ENCODE measurements at places on chromosomes 1 and 21.

- DNase-seq = no peak
Observed at GRCh38 chr1:31072304-31072746, 6.8 kb upstream of the PUM1 start.

GRCh38 chr21:42523941-42524340 lies 10.3 kb downstream of the SLC37A1 start:
- DNase-seq = no peak

GRCh38 chr1:234602334-234603220 lies 7.4 kb downstream of the IRF2BP2 start:
- no peak for DNase-seq

DNA sequence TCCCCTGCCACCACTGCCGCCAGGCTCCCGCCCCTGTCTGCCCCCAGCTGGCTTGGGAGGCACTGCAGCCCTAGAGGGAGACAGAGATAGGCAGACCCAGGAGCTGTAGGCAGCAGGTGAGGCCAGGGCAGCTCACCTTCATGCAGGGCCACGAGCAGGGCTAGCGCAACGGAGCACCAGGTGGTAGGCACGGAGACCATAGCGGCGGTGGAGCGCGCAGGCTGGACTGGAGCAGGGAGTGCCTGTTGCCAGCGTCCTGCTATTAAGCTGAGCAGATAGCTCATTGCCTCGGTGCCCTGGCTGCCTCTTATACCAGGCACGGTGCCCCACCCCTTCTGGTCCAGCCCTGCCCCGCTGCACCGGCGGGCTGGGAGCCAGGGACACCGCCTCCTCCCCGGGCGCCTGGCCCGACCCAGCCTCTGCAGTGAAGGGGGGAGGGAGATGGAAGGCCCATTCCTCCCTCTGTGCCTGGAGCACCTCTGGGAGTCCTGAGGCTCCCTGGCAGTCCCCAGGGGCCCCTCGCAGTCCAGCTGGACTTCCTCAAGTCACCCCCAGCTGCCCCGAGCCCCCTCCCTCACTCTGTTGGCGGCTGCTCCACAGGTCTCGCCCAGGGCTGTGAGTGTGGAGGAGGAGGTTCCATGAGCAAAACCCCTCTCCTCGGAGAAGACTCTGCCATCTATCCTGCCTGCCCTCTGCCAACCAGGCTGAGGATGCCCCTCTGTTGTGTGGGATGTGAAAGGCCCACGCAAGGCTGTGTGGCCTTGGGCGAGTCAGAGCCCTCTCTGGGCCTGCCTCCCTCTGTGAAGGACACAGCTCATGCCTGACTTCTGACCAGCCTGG lies at the start of gene EDN2:
Gene EDN2, minus strand, starts transcription at position 282 of the 840 bp plus-strand sequence. Its CDS starts 82 bp downstream, at position 200.
- no peak for DNase-seq

DNA sequence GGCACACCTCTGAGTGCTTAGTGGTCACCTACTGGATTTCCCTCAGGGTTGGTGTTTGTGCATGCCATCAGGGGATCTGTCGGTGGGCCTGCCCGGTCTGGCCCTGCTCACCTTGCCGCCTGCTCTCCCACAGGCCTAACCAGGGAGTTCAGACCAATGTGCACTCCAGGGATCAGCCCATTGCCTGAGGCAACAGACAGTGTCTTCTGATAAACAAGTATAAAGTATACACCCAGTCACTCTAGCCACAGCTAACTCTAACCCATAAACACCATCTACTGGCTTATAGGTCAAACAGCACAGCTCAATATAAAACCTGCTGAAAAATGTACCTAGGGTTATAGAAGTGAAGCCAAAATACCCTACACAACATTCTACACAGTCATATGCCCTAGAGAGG lies 1300.0 kb downstream of the PLA2G4A start:
- no peak for DNase-seq

DNA sequence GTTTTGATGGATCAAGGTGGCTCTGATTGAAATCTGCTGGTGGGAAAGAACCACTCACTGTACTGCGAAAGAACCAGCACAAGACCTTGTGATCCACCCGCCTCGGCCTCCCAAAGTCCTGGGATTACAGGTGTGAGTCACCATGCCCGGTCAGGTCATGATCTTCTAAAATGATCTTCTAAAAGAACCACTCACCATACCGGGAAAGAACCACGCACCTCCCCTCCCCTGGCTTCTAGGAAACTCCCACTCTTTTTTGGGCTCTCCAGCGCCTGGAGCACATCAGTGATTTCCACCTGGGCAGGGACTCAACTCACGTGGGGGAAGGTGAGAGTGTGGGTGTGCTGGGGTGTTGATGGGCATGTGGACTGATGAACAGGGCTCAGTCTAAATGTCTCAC lies 7.9 kb upstream of the RAB7B start:
- DNase-seq = no peak

- no peak for DNase-seq
Observed at GRCh38 chr1:59484096-59484495, 187.2 kb downstream of the FGGY start.

DNA sequence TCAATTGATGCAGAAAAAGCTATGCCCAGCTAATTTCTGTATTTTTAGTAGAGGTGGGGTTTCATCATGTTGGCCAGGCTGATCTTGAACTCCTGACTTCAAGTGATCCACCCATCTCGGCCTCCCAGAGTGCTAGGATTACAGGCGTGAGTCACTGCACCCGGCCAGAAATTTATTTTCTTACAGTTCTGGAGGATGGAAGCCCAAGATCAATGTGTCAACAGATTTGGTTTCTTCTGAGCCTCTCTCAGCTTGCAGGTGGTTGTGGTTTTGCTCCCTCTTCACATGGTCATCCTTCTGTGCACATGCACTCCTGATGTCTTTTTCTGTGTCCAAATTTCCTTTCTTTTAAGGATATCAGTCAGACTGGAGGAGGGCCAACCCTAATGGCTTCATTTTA lies 35.6 kb downstream of the SHCBP1L start:
- DNase-seq = no peak

- DNase-seq = no peak
Observed at GRCh38 chr21:42285569-42286245, 29.5 kb downstream of the TFF3 start.

GRCh38 chr1:61226791-61227567 lies 144.6 kb downstream of the NFIA start:
- DNase-seq = no peak

DNA sequence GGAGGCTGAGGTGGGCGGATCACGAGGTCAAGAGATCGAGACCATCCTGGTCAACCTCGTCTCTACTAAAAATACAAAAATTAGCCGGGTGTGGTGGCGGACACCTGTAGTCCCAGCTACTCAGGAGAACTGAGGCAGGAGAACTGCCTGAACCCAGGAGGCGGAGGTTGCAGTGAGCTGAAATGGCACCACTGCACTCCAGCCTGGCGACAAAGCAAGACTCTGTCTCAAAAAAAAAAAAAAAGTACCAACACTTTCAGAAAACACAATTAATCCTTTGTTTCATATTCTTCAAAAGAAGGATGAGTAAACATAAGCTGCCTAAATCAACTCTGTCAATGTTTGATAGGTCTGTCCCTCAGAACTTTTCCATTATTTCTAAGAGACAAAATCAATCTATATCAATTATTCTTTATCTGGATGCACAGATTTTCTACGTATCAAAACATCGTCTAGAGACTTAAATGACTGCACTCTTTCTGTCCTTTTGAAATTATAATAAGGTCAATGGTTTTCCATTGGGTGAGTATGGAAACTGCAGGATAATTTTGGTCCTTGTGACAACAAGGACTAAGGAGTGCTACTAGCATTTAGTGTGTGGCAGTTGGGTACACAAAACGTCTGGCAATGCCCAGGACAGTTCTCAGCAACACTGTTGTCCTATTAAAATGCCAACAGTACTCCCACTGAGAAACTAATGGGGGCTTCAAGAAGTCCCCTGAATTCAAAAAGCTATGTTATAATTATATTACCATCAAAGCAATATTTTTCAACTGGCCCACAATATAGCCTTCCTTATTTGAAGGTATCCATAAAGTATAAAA lies 40.7 kb downstream of the LPGAT1 start:
- DNase-seq = no peak

DNA sequence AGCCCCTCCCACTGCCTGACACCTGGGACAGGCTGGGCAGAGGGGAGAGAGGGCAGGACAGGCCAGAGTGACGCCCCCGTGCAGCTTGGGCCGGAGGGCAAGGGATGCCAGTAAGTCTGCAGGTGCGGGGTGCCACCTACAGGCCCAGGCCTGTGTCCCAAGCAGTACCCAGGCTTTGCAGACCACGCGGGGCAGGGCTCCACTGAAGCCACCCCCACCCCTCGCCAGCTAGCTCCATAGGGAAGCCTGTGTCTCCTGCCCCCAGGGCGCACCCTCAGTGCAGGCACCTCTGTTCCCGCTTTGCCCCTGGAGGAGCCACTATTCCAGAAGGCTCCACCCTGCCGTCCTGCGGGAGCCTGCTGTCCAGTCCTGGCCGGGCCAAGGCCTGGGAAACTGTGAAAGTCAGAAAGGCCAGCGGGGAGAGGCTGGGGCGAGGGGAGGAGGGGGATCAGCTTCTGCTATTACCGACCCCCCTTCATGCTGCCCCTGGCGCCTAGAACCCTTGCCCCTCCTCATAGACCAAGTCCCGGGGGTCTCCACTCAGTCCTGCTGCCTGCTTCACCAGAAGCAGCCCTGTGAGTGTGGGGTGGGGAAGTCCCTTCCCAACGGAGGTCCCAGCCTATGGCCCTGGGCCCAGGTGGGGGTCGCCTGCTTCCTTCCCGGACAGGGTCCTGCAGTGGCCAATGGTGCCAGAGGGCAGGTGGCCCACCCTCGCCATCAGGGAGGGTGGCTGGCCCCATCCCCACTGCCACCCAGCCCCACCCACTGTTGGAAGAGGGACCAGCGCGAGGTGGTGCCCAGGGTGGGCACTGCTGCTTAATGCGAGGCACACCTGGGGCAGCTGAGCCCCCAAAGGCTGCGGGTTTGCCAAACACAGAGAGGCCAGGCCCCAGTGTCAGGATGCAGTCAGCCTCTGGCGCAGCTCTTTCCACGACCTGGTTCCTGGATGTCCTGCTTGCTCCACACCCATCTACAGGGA lies 54.4 kb downstream of the KCNAB2 start:
- DNase-seq = no peak

DNA sequence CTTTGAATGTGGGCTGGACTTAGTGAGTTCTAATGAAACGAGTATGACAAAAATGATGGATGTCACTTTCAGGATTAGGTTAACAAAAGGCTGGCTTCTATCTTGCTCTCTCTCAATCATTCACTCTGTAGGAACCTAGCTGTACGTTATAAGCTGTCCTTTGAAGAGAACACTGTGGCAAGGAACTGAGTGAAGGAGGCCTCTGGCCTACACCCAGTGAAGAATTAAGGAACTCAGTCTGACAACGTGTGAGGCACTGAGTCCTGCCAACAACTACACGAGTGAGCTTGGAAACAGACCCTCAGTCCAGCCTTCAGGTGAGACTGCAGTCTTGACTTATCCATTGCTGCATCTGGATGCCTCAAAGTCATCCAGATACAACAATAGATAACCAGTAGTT lies 3.3 kb upstream of the DNTTIP2 start:
- DNase-seq = no peak

- DNase-seq = no peak
Observed at GRCh38 chr1:60103186-60103585, 29.6 kb upstream of the C1orf87 start.

- DNase-seq = no peak
Observed at GRCh38 chr1:15738416-15739113, 2.5 kb downstream of the SLC25A34 start.

DNA sequence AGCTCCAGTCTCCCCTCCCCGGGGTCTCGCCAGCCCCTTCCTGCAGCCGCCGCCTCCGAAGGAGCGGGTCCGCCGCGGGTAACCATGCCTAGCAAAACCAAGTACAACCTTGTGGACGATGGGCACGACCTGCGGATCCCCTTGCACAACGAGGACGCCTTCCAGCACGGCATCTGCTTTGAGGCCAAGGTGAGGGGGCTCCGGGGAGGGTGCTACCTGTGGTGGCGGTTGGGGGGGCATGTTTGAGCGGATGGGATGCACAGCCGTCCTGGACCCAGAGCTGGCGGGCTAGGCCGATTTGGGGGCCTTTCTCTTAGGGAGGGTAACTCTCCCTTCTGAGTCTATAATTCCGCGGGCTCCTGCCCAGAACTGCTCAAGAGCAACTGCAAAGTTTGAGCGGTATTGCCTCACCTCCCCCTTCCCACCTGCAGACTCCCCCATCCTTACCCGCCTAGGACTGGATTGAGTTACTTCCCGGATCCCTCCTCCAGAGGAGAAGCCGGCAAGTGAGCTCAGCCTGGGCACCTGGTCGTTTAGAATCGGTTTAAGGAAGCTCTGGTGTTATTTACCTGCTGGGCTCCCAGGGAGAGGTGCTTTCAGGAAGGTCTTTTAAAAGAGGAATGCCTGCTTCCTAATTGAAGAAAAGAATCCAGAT lies 730 bp downstream of the NOS1AP start:
- peak; percentile 0 for DNase-seq

DNA sequence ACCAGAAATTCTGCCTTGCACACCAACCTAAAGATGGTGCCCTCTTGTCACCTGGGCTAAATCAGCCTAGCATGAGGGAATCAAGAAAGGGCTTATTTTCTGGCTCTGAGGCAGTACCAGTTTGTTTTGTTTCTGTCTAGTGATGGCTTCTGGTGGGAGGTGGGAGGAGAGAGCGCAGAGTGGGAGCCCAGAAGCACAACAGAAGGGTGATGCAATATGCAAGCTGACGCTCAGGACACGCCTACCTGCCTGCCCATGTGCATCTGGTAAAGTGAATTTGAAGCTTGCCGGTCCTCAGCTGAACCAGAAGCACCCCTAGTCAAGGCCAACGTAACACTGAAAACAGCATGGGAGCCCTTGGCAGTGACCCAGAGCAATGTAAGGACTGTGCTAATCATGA lies 138.4 kb upstream of the TIAM1 start:
- no peak for DNase-seq

DNA sequence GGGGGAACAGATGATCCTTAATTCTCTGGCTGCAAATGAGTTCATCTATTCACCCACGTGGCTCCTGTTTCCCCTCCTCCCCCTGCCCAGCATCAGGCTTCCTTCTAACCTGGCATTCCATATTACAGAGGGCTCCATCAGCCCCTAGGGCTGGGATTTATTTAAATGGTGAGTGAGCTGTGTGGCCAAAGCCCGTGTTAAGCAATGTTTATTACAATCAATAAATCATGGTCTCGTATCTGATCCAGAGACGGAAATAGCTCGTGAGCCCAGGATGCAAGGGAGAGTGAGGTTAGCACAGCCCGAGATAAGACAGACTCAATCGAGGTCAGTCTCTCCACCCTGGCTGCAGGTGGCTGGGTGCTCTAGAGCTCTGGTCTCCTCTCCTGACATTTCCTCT lies 43.1 kb upstream of the IGSF21 start:
- no peak for DNase-seq
